ENCODE measurements at places on chromosomes 16 and 17.

DNA sequence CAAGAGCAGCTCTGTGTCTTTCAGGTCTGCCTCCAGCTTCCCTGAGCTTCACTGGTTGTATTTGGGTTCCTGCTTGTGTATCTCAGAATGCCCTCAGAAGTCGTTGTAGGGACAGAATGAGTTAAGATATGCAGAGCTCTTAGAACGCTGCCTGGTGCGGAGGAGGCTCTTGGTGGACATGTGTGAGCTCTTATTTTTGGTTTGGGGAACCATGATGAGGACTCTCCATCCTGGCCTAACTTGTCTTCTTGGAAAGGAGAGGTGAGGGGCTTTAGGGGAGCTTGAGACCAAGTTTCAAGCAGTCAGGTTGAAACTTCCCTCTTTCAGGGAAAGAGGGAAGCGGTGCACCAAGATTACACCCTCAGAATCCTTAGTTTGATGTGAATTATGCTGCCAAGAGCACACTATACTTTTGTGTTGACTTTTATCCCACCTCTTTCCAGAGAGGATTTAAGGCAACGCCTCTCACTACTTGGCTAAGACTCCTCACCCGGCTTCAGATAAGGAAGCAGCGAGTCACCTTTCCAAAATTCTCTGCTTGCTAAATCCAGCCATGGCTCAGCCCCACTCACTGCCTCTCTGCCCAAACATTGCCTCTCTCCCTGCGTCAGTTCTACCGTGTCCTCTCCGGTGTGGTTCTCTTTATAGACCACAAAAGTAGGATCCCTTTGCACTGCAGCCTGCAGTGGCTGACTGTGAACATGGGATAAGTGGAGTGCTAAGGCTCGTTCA, 12.7 kb downstream of the CDK5RAP3 start:
- peak; percentile 20 for DNase-seq

GRCh38 chr17:69898601-69899000, 176.4 kb upstream of the KCNJ16 start:
- DNase-seq: peak; percentile 78

- no peak for DNase-seq
Observed at GRCh38 chr17:5234645-5235576, at the start of gene SCIMP. SCIMP (minus strand) TSS chr17:5234860; CDS start chr17:5234755, 105 bp downstream.

DNA sequence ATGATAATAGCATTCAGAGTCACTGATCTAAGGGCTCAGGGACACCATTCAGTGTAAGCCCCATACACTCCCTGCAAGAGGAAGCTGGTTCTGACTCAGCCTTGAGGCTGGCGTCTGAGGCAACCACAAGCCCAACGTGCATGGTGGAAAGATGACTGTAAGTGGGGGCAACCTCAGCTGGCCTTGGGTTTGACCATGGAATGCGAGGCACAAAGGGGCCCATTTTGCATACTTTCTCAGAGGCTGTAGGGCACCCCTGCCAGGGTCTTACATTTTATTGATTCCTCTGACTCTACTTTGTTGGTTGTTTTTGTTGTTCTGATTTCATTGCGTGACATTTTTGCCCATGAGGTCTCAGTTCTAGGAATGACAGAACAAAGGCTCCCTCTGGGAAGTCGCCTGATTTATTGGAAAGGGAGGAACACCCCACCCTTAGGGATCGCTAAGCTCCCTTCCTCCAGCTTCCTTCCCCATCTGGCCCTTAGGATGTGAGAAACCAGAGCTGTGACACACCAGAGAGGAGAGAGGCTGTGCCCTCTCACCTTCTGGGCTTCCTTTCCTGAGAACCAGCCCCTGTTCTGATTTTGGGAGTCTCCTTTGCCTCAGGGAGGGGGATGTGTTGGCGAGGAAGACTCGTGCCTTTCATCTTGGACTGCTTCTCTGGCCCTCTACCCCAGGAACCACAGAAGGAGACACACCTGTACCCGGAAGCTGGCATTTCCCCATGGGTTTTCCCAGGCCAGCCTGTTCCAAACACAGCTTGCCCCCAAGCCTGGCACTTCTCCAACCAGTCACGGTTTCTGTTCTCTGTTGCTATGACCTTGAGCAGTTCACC, 5.6 kb upstream of the CIITA start:
- peak; percentile 57 for DNase-seq

GRCh38 chr16:26863931-26864330, 202.8 kb upstream of the C16orf82 start:
- no peak for DNase-seq

DNA sequence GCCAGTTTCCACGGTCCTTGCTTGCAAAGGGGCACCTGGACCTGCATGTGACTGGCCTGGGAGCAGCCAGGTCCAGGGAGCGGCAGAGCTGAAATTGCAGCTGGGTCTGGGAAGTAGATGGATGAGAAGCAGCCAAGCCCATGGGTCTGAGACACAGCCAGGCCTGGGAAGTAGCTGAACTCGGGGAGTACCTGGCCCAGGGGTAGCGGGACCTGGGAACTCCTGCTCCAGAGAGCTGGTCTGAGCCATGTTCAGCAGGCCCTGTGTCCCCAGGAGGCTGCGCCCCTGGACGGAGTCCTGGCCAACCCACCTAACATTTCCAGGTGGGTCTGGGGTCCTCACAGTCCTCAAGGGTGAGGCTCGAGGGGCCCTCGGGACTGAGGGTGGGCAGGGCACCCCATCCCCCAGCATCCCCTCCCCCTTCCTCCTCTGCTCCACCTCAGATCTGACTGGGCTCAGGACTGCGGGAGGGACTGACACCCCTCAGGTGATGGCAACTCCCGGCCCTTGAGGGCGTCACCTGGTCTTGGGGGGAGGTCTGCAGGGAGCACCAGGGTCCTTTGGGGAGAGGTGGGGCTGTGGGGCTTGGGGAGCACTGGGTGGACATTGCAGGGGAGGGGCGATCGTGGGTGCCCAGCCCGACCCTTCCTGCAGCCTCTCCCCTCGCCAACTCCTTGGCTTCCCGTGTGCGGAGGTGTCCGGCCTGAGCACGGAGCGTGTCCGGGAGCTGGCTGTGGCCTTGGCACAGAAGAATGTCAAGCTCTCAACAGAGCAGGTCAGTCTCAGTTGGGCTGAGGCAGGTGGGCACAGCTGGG, 3.0 kb downstream of the MSLN start:
- no peak for DNase-seq

DNA sequence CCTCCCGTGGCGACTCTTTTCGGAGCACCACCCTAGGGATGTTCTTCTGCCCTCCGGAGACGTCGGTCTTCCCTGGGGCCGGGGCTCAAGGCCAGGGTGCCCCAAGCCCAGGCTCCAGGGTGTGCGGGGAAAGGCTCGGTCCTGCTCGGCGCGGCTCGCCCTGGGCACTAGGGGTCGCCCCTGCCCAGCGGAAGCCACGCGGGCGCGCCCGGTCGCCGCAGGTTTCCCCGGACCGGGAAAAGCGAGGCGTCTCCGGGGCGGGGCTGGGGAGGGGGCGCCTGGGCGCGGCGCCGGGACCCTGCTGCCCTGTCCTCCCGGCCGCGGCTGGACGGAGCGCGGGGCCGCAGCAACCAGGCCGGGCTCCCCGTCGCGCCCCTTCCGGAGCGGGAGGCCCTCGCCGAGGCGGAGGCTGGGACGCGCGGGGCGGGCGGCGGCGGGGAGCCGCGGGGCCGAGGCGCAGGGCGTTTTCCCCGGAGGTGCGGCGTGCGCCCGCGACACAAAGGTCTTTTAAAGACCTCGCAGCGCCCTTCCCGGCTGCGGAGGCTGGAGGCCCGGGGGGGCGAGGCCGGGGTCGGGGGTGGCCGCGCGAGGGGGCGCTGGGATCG, 76.4 kb downstream of the MRC2 start:
- peak; percentile 90 for DNase-seq

GRCh38 chr16:83689385-83689831, 118.4 kb upstream of the HSBP1 start:
- peak; percentile 93 for DNase-seq

- DNase-seq: peak; percentile 43
Observed at GRCh38 chr16:21950782-21951521, 2.2 kb upstream of the UQCRC2 start.

- peak; percentile 89 for DNase-seq
Observed at GRCh38 chr17:75412455-75413317, 7.2 kb upstream of the GRB2 start.

- peak; percentile 84 for DNase-seq
Observed at GRCh38 chr17:36629252-36629847, 28.0 kb downstream of the MRM1 start.

- DNase-seq: no peak
Observed at GRCh38 chr17:43532581-43532980, 13.6 kb downstream of the ETV4 start.

DNA sequence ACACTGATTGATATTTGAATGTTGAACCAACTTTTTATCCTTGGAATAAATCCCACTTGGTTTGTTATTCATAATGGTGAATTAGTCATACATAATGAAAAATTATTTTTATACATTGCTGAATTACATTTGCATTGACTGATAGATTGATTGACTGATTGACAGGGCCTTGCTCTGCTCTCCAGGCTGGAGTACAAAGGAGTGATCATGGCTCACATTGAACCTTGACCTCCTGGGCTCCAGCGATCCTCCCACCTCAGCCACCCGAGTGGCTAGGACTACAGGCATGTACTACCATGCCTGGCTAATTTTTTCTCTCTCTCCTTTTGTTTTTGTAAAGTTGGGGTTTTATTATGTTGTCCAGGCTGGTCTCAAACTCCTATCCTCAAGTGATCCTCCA, 97.8 kb downstream of the ARHGAP44 start:
- DNase-seq: no peak

GRCh38 chr17:28746611-28747050, 2.8 kb downstream of the TRAF4 start:
- no peak for DNase-seq

GRCh38 chr17:19341211-19341631, 21.3 kb downstream of the B9D1 start:
- no peak for DNase-seq

GRCh38 chr16:50842589-50842988, 100.7 kb downstream of the CYLD start:
- DNase-seq: no peak

DNA sequence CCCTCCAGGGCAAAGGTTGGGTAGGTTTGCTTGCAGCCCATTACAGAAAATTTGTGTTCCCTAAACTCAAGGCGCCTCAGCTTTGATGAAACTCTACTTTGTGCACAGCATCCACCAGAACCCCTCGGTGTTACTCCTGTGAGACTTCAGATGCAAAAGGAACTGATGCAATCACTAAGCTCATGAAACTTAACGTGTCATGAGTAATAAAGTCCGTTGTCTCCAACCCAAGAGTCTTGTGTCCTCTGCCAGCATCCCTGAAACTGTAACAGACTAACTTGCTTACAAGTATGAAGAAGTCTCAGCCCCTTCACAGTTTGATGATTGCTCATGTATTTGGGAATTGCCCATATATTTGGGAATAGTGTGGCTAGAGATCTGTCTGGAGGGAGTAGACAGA, 74.8 kb upstream of the MARCHF10 start:
- DNase-seq: no peak

- DNase-seq: no peak
Observed at GRCh38 chr17:8300226-8300625, 5.0 kb upstream of the SLC25A35 start.

DNA sequence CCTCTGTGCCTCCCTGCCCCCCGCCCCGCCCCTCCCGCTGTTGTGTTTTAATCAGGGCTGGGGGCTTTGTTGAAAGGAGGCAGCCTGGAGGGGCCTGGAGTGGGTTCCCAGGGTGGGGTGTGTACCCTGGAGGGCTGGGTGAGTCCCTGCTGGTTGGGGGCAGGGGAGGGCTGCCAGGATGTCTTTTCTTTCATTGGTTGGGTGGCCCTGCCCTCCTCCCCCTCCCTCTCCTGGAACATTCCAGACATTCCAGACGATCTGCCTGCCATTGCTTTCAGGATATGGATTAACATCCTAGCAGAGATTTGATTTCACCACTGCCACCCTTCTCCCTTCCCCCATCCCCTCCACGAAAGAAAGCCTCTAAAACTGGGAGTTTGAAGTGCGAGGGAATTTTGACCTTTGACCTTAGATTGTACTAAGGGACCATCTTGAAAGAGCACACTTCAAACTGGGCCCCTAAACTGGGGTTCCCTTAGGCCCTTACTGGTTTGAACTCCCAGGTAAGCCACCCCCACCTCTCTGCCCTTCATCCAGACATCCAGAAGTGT, 25.3 kb downstream of the IGF2BP1 start:
- peak; percentile 71 for DNase-seq

- peak; percentile 78 for DNase-seq
Observed at GRCh38 chr17:76523084-76524037, 14.1 kb downstream of the CYGB start.

DNA sequence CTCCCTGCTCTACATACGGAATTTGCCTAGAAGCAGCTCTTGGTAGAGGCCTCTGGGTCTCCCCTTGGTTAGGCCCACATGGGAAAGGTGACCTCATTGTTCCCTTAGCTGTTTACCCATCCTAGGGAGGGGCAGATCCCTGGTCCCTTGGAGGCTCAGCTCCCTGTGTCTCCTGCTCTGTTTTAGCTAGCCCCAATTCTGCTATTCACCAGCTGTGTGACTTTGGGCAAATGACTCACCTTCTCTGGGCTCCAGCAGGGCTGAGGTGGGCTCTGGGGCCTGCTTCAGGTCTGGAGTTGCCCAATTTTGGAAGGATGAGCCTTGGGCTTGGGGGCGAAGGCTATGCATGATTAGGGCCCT, 3.9 kb downstream of the ABCC3 start:
- no peak for DNase-seq

DNA sequence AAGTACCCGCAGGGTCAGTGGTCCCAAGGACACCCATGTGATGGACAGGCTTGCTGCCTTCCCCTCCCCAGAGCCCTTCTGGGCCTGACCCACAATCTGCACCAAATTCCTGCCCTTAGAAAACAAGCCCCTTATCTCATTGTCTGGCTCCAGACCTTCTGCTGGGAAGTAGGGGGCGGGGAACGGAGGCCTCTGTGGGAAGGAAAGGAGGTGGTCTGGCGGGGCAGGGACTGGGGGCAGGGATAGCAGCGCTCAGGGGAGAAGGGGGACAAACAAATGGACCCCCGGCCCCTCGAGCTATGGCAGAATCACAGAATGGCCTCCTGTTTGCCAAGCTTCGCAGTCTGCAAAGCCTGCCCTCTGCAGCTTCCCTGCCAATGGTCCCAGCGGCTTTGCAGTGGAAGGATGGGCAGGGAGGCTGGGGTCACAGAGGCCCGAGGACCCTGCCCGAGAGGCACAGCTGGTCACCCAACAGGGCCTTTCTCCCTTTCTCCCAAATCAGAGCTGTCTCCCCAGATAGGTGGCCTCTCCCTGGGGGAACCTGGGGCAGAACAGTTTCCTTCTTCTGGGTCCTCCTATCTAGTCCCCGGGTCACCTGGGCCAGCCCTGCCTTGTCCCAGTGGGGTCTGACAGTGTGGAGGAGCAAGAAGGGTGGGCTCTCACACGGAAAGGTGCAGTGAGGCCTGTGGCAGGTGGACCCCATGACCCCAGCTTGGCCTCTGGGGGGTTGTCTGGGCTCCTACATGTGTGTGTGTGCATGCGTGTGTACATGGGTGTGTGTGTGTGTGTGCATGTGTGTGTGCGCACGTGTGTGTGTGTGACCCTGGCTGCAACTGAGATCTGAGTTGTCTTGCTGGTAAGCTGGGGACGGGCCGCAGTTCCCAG, 25.5 kb downstream of the TMEM235 start:
- DNase-seq: no peak

GRCh38 chr16:49594153-49594552, 220.5 kb downstream of the C16orf78 start:
- no peak for DNase-seq

All from adipocyte (in vitro differentiated cells).